ENCODE measurements at places on chromosomes 3 and 15.

DNA sequence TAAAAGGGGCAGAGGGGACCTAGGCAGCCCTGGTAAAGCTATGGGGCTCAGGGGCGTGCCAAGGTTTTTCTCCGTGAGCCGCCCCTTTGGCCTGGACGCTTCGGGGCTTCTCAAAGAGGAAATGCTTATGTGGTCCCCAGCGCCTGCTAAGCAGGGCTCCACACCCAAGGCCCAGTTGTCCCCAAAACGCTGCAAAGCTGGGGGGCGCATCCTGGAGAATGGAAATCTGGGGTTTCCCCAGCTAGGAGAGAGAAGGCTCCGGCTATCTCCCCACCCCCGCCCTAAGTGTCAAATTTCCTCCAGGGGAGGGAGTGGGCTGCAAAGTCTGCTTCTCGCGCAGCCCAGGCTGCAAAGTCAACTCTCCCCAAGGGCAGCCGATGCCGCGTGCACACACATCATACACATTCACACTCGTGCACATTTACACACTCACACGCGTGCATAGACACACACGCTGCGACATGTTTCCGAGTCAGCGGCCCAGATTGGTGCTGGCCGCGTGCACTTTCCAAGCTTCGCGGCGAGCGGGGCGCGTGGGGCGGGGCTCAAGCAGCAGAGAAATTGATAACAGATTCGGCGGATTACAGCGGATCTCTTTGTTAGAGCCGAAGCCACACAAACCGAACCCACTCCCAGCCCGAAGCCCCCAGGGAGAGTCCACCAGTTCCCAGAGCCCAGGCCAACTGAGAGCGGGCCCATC, 4.5 kb downstream of the WNT5A start:
- no peak for DNase-seq

GRCh38 chr3:44359146-44359751, 20.7 kb downstream of the TCAIM start:
- no peak for DNase-seq

DNA sequence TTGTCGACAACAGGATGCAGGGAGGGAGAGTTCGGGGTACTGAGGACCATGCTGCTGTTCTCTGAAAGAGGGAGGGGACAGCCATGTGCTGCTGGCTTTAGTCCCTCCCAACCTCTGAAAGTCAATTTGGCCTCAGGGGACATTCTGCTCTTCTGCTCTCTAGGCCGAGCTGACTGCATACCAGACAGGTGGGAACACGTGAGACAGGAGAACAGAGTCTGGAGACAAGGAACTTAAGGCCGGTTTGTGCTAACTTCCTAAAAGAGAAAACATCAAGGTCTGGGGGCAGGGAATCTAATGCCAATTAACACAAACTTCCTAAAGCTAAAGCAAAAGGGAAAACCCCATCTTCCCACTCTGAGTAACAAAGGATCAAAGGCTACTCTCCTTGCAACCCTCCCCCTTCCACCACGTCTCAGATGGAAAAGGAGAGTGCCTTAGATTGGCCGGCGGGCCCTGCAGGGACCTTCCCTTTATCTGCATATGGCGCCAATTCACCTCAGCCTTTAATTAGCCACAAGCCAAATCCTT, 41.0 kb downstream of the SLCO2A1 start:
- no peak for DNase-seq

DNA sequence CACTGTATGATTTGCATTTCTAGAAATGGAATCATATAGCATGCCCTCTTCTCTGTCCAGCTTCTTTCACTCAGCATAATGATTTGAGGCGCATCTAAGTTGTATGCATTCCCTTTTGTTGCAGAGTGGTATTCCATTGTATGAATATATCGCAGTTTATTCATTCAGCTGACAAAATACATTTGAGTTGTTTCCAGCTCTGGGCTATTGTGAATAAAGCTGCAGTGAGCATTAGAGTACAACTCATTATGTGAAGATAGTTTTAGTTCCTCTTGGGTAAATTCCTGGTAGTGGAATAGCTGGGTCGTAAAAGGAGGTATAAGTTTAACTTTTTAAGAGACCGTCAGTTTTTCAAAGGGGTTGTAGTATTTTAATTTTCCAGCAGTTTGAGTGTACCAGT, 38.5 kb upstream of the POLR2M start:
- no peak for DNase-seq

- no peak for DNase-seq
Measured at GRCh38 chr3:11006986-11007933, 14.7 kb downstream of the SLC6A1 start.

- no peak for DNase-seq
Measured at GRCh38 chr3:175731543-175731942, 872.4 kb downstream of the NAALADL2 start.

DNA sequence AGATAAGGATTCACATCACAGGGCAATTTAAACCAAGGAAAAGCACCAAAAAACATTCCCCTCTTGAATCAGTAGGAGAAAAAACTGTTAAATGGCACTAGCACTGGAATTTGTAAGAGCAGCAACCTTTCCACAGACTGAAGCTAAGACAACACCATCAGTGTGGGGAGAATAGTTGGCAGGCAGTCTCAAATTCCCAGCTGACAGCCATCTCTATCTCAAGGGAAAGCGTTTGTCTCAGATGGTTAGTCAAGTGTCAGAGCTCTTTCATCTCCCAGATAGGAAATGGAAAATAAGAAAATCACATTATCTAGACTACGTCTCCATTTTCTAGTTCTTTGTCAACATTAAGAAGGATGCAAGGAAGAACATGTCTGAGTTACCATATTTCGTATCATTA, 228.7 kb downstream of the WDR72 start:
- no peak for DNase-seq

DNA sequence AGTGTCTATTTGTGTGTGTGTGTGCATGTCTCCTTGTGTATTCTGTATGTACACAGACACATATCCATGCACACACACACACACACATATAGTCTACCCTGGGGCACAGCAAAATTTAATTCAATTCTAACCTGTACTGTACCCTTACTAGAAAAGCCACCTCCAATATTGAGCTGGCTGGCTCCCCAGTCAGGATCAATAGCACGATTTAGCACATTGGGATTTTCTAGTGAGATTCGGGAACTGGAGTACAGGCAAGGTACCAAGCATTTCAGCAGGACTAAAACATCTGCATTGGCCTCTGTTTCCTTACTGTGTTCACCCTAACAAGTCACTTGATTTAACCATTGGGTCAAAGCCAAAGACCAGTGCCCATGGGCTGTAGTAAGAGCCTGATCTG, 13.2 kb downstream of the FSTL1 start:
- DNase-seq, result no peak

GRCh38 chr3:172104471-172105072, 65.2 kb downstream of the FNDC3B start:
- DNase-seq, result no peak

GRCh38 chr15:92448370-92448769, 54.7 kb downstream of the ST8SIA2 start:
- no peak for DNase-seq

All from stimulated activated CD8-positive, alpha-beta memory T cell treated with anti-CD3 and anti-CD28 coated beads, Interleukin-4, amount 100 ng/mL, for 4 hours (primary cell).